ENCODE measurements at places on chromosomes 12 and 14.

DNA sequence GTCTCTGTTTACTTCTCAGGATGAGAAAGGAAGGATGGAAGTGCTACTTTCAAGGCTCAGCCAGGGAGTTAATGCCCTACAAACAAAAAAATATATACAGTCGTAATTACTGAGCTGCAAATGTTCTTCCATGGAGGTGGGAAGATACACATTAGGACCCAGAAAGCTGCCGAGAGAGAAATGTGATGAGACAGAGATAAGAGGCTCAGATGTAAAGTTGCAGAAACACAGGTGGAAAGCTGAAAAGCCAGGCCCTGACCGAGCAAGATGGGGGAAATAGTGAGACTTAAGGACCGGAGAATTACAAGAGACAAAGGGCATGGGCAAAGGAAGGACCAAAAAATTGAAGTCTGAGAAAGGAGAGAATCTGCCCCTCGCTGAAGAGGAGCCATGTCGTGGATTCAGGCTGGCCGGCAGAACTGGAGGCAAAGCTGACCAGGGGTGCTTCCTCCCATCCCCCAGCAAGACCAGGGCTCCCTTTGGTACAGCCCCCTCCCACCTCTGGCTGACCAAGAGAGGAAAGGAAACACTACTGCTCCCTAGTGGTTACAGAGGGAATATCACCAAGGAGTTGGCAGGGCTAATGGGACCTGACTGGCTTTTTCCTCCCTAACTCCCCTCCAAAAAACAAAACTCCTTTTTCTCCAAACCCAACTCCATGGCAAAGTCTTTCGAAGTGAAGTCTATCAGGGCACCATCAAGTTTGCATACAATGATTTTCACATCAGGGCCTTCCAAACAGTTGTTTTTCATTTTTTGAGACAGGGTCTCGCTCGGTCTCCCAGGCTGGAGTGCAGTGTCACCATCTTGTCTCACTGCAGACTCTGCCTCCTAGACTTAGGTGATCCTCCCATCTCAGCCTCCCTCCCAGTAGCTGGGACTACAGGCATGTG, 12.1 kb downstream of the ZFHX2 start:
- DNase-seq, result no peak

- no peak for DNase-seq
These were observed 29.2 kb downstream of the BBS10 start for GRCh38 chr12:76318773-76319594.

- no peak for DNase-seq
These were observed 6.8 kb upstream of the KRT80 start for GRCh38 chr12:52198454-52199215.

DNA sequence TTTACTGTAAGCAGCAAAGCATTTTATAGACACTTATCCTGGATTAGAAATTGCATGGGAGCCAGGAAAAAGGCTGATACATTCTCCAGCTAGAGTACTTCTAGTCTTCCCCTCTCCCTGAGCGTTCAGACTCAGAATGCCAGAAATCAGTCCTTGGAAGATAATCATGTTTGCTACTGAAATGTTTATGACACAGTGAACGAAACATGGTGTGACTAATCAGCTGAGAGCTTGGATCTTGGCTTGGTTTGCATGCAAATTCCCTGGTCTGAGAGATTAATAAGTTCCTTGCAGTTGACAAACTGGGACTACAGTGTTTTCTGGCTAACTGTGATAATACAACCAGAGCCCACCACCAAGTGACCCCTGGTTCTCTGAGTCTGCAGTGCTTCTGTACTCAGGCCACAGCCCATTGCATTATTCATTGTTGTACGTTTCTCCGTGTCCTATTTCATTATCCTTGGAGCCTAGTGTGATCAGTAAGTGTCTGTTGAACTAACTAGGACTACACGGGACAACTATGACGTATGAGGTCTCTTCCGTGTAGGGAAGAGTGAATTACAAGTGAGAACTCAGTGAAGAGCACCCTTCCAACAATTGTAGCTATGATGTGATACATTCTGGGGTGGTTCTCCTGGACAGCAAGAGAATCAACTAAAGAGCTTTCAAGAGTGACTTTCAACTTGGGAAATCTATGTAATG, 34.6 kb upstream of the EVL start:
- no peak for DNase-seq

GRCh38 chr12:120132863-120133385, 16.4 kb upstream of the RAB35 start:
- DNase-seq, result peak; percentile 14

- no peak for DNase-seq
These were observed 38.7 kb downstream of the DDX51 start for GRCh38 chr12:132105467-132105866.

- DNase-seq, result peak; percentile 73
These were observed at the start of gene UNC79 for GRCh38 chr14:93430315-93431035. Gene UNC79, plus strand, starts transcription at chr14:93430939. Its CDS starts 91 bp downstream, at chr14:93431030.

GRCh38 chr14:77319422-77319821, 1.3 kb downstream of the POMT2 start:
- no peak for DNase-seq

GRCh38 chr14:35750202-35750904, 58.7 kb downstream of the RALGAPA1 start:
- DNase-seq, result no peak

GRCh38 chr12:40105265-40105514, 691 bp downstream of the SLC2A13 start:
- DNase-seq, result no peak

- DNase-seq, result no peak
These were observed 6.7 kb upstream of the LMO3 start for GRCh38 chr12:16612647-16613046.

- no peak for DNase-seq
These were observed 49.0 kb upstream of the MSRB3 start for GRCh38 chr12:65229441-65229840.

- DNase-seq, result no peak
These were observed 512.4 kb upstream of the TMPO start for GRCh38 chr12:98002887-98003493.

DNA sequence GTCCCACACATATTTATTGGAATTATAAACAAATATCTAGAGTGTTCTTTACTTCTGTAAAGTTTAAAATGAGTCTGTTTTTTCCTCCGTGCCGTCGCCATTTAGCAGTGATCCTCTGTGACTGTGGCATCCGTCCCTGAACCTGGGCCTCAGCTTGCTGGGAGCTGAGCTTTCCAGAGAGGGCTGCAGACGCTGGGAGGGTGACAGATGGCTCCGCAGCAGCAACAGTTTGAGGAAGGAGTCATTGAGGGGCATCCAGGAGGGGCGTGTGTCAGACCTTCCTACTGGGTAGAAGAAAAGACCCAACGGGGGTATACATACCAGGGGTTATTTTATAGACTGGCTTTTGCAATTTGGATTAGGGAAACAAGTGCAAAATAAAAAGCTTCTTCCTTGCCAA, 47.9 kb downstream of the NEUROD4 start:
- no peak for DNase-seq

- DNase-seq, result no peak
These were observed 122.7 kb downstream of the SSPN start for GRCh38 chr12:26317942-26318575.

- no peak for DNase-seq
These were observed 104.9 kb downstream of the PDZRN4 start for GRCh38 chr12:41293011-41293410.

GRCh38 chr12:97276661-97277429, 185.8 kb upstream of the RMST start:
- no peak for DNase-seq

DNA sequence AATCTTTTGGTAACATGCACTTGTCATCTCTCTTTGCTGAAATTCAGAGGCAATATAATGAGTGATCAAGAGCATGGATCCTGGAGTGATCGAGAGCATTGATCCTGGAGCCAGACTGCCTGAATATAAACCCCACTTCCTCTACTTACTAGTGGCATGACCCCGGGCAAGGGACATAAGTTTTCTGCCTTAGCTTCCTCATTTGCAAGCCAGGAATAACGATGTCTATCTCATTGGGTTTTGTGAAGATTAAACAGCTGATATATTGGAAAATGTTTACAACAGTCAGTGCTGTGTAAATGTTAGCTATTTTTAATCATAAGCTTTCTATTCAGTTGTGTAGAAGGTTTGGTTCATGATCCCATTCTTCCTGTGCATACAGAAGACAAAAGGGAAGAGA, 2.4 kb upstream of the CSRNP2 start:
- DNase-seq, result no peak

- no peak for DNase-seq
These were observed 202.4 kb upstream of the AMIGO2 start for GRCh38 chr12:47282206-47282605.

DNA sequence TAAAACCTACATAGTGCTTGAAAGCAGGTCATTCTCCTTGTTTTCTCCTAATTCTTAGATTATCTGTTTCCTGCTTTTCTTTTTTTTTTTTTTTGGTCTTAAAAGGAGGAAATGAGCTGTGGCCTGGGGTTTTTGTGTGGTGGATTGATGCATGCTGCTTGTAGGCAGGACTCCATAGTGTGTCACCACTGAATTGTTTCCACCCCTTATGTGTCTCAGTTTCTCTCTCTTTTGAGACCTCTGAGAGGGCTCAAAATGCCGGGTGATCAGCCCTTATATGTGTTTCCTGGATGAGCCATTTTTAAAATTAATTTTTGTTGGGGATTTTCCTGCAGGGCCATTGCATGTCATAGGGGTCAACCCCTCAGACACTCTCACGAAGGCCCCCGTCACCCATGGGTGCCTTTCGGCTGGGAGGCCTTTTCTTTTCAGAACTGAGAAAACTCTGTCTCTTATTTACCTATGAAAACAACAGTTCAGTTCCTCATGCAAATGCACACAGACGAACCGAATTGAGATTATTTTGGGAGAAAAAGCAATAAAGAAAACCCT, 32.0 kb upstream of the LRRK2 start:
- DNase-seq, result no peak

GRCh38 chr14:99270458-99271220, 1.4 kb downstream of the BCL11B start:
- DNase-seq, result no peak

- DNase-seq, result no peak
These were observed 11.2 kb downstream of the PSMA6 start for GRCh38 chr14:35303149-35303935.

DNA sequence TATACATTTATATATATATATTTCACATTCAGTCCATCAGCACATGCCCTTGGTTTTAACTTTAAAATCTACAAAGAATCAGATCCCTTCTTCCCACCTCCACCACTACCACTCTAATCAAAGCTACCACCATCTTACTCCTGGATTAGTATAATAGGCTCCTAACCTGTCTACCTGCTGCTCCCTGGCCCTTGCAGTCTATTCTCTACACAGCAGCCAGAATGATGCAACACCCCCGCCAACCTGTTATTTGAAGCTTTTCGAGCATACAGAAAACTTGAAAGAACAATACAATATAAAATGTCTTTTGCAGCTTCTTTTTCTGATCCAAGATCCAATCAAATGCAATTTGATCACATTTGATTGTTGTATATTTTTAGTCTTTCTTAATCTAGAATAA, 165.9 kb upstream of the HMGA2 start:
- no peak for DNase-seq

All from pancreas (tissue), 10 donors.